ENCODE measurements at places on chromosomes 3 and 15.

DNA sequence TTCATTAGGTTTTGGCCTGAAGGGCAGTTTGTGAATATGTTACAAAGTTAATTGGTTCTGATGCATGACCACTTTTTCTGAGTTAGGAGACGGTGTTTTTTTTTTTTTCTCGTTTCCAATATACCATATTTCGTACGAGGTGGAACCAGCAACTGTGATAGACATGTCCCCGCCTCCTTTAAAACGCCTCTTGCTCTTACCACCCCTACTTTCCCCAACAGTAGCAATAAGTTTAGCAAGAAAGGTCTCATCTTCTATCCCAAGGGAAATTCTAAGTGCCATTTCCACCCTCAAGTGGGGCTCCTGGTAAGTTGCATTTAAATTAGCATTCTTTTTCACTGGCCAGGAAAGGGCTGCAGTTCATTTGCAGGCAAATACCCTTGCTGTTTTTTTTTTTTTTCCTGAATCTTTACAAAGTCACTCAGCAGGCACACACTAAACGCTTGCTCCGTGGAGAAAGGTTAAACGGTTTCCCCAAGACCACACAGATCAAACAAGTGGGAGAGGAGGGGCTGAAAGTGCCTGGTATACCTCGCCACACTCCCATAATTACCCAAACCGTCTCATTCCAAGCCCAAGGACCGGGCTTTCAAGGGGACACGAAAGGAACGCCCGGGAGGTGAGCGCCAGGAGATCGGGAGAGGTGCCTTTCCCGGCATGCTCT, 39.5 kb upstream of the MGA start:
- no peak for ATAC-seq

DNA sequence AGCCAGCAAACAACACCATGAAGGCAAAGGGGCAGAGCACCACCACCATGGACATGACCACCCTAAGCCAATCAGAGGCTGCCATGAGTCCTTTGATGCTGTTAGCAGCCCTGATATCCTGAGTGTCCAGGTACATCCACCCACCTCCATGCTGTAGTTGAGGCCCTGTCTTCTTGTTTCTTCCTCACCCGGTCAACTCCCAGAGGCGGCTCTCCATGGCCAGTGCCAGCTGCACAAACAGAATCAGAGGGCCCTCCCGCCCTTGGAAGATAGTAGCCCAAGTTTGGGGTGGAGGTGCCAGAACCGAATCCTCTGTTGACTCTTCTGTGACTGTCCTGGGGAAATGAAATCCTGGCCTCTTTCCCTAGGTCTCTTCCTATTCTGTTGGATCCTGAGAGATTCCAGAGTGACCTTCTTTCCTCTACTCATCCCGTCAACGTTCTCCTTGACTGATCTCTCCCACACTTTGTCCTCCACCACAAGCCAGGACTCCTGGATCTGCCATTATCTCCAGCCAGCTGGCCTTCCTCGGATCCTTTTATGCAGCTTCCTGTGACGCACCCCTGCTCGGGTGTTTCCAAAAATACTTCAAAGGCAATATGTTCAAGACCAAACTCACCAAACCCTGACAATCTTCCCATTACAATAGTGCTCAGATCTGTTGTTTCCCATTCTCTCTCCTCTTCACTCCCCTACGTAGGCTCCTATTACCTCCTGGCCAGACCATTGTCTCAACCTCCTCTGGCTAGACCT, 45.4 kb upstream of the DLG1 start:
- ATAC-seq, result no peak

DNA sequence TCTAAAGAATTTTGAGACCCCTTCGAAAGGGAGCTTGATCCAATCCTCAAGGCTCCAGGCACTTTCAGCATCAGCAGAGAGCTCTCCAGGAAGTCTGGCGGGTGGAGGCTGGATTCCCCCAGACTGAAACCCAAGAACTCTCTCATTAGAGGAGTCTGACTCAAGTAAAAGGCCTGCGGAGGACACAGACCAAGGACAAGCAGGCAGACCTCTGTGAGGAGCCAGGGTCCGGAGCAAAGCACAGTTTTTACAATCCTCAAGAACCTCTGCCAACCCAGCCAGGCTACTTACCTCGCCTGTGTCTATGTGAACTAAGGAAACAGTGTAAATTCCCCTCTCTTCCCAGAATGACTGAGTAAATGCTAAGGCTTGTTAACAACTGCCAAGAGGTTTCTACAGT, 86.2 kb downstream of the FBN1 start:
- ATAC-seq, result peak; percentile 95

DNA sequence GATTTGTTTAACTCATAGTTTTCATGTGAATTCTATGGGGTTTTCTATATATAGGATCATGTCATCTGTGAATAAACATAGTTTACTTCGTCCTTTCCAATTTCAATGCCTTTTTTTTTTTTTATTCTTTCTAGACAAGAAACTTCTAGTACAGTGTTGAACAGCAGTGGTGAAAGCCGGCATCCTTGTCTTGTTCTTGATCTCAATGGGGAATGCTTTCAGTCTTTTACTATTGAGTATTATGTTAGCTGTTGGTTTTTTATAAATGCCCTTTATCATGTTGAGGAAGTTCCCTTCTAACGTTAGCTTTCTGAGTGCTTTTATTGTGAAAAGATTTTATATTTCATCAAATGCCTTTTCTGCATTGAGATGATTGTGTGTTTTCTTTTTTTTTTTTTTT, 69.0 kb downstream of the SLMAP start:
- ATAC-seq, result no peak

- ATAC-seq, result no peak
These were observed 403.9 kb upstream of the TBL1XR1 start for GRCh38 chr3:177601152-177601551.

DNA sequence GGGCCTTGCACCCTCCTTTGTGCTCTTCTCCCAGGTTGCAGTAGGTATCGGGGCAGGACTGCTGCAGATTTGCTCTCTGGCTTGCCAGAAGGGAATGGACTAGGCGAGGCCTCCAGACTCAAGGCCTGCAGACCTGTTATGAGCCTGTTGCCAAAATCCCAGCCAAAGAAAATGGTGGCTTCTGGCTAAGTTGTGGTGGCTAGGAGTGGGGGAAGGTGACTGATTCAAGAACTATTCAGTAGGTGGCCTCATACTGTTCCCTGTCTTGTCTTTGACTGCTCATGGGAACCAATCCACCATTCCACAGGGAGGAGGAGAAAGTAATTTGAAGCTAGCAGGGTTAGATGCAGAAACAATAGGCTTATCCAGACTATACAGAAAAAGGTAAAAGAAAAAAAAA, 380.4 kb upstream of the PROK2 start:
- ATAC-seq, result no peak

- ATAC-seq, result no peak
These were observed 298.1 kb upstream of the THBS1 start for GRCh38 chr15:39282663-39283208.

DNA sequence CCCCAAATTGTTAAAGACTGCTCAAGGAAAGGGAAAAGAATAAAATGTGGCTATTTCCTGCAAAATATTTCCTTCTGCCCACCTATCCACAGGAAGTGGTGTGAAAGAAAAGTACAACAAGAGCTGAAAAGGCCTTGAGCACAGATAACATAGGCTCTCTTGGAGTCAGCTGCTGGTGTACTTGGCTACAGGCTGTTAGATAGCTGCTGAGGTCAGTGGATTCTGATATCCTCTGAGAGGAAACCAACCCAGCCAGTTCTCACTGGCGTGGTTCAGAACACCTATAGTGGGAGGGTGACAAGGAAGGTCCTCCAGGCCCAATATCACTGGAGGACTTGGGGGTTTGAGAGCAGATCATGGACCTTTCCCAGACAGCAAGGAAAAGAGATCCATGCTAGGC, 124.4 kb upstream of the GAP43 start:
- no peak for ATAC-seq

DNA sequence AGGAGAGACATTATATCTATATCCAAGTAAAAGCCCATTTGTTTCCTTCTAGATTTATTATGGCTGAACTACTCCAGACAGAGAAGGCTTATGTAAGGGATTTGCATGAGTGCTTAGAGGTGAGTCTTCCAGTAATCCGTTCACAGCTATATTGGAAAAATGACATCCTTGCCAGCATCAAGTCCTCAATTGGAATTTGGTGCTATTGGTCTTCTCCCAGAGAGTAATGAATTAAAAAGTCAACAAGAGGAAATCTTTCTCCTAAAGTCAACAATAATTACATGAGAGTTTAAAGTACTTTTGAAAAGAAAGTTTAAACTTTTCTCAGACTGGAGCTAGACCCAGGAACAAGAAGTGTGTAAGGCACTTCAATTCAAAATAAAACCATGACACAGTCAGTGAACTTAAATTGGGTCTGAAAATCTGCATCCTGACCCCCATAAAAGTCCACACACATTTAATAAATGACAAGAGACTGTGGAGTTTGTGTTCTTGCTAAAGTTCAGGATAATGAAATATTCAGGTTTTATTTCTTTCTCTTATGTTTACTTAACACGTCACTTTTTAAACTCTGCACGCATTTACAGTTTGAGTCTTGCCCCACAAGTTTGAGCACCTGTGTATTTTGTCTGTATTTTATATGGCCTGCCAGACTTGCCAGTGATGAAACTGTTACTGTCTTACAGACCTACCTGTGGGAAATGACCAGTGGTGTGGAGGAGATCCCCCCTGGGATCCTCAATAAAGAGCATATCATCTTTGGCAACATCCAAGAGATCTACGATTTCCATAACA, 268.2 kb upstream of the UMPS start:
- ATAC-seq, result no peak

DNA sequence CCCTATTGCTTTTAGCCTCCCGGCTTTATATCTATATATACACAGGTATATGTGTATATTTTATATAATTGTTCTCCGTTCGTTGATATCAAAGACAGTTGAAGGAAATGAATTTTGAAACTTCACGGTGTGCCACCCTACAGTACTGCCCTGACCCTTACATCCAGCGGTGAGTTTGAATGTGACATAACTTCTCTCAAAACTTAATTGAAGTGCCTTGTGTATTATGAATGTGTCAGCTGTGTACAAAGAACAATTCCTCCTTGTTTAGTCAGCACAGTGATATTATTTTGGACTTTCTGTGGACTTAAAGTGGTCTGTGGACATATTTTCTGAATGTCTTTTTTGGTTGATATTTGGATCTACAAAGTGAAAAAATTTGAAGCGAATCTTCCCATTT, 220 bp downstream of the TP63 start:
- no peak for ATAC-seq

- no peak for ATAC-seq
These were observed 315.8 kb upstream of the CDIN1 start for GRCh38 chr15:36263666-36264065.

DNA sequence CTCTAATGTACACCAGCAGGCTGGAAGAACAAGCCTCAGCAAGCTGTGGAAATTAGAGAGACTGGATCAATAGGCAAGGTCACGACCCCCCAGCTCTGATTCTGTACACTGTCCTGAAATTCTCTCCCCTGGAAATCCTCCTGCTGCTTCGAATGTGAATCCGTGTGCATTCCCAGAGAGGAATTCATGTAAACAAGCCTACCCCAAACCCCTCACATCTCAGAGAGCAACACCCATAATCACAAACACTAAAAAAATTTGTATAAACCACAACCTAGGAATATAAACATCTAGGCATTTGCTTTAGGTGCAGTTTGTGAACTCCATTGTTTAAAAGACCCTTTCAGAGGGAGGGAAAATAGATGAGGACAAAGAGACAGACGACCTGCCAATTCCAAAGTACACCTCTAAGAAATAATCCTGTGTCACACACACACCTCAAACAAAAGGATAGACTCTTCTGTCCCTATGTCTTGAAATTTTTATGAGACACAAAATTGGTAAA, 325.2 kb downstream of the WDR72 start:
- ATAC-seq, result no peak

GRCh38 chr3:142095841-142096240, 53.5 kb downstream of the TFDP2 start:
- ATAC-seq, result no peak

- ATAC-seq, result peak; percentile 15
These were observed 5.1 kb upstream of the DNAH1 start for GRCh38 chr3:52310861-52311575.

GRCh38 chr3:110430146-110430545, 641.5 kb upstream of the NECTIN3 start:
- no peak for ATAC-seq

DNA sequence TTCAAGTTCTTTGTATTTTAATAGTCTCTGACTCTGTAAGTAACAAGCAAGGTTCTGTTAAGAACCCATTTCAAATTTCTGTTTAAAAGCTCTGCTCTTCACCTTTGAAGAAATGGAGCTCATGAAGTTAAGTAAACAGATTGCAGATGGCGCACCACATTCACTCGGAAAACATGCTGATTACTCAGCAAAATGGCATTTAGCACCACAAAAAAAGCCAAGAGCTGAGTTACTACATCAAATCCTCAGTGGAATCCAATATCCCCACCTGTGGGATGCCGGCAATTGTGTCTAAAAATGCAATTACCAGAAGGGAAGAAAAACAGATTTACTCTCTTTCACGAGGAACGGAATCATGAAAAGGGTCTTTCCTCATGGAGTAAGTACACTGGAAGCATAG, 758.0 kb downstream of the NTRK3 start:
- no peak for ATAC-seq

DNA sequence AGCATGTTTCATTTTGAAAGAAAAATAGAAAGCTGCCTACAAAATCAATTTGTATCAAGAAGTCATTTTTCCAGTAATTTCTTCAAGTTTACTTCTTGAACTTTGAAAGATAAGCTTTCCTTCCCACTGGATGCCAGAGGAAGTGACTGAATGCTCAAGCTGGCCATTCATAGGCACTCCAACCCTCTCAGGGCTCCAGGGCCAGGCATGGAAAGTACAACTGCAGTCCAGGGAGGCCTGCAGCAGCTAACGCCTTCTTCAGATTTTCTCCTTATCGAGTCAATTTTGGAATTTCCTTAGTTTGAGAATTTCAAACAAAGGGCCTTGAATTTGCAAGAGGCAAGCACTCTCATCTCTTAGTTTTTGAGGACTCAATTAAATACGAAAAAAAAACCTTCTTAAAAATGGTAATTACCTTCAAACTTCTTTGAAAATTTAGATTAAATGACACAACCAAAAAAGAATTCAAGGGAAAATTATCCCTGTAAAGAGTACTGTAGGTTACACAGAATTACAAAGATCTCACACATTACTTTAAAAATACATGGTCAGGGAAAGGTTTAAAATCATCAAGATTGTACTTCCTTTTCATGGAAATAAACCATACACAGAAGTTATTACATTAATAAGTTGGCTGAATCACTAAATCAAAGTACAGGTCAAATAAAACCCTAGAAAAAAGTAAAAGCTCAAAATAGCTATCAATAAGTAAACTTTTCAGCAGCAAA, 2.5 kb downstream of the UBP1 start:
- no peak for ATAC-seq

DNA sequence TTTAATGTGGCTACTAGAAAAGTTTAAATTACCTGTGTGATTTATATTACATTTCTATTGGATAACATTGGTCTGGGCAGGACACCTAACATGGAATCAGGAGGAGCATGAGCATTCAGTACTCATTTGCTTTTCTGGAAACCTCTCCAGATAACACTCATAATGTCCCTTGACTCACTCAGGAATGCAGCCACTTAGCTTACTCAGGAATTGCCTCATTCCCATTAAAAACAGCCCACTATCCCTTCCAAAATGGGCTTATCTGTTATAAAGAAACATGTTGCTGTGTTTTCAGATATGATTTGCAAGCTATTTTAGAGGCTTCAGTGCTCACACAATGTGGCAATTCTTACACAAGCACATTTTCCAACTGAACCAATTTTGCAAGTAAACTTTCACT, 17.1 kb downstream of the GBE1 start:
- peak; percentile 73 for ATAC-seq

GRCh38 chr3:196336319-196337145, 1.7 kb downstream of the TM4SF19 start:
- no peak for ATAC-seq
